ENCODE measurements at places on chromosomes 1 and 21.

DNA sequence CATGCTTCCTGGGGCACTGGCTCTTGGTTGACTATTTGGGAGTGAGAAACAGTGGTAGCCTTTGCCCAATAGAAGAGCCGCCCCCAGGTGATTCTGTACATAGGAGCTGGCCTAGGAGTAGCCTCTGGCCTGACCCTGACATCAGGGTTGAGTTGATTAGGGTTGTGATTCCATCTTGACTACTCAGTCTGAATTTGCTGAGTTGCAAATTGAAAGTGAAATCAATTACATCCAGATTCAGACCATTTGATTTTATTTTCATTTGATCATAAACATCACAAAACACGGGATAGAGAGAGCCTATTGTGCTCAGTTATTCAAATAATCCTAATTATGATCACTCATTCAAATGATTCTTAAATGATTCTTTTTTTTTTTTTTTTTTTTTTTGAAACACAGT lies 253.2 kb downstream of the KIF26B start:
- no peak for DNase-seq

DNA sequence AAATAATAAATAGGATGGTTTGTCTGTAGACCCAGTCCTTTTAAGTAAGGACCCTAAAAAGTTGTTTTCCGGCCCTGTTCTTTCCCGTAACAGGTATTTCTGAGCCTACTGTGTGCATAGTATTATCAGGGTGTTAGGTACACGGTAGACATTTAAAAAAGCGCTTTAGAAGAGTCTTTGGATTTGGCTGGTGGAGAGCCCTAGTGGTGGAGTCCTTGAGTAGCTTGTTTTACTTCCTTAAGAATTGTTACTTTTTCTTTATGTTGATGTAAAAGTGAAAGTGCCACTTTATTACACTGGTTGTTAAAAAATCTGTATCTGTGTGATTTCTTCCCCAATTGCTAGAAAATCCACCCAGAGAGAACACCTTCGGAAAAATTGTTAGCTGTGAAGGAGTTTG lies 36.8 kb downstream of the SMYD2 start:
- no peak for DNase-seq

- no peak for DNase-seq
Observed at GRCh38 chr21:46061518-46061917, 36.4 kb upstream of the COL6A2 start.

DNA sequence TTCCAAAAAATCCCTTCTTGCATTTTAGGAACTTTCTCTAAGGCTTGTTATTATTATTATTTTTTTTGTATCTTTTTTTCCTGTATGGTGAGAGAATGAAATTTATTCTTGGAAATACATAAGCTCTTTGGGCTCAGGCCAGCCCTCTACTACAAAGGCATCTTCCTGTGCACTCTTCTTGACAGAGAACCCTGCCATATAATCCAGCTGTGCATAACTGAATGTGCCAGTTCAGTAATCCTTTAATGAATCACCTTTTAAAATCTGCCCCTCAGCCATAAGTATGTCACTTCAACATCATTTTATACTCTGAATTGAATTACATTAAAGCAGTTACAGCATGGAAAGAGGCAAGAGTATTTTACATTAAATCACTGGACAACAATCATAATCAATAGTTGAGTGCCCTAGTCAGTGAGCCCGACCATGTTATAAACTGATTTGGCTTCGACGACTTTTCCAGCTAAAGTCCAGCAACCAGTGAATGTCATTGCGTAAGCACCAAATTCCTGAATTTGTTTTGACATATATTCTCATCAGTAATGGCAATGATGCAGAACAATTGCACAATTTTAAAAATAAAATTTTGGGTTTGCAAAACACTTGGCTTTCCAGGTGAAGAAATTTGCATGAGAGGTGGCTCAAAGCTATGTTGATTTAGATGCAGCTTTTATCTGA lies 59.2 kb upstream of the KCNK2 start:
- DNase-seq, result no peak

GRCh38 chr1:154208677-154209388 lies 2.7 kb upstream of the CFAP141 start:
- no peak for DNase-seq

DNA sequence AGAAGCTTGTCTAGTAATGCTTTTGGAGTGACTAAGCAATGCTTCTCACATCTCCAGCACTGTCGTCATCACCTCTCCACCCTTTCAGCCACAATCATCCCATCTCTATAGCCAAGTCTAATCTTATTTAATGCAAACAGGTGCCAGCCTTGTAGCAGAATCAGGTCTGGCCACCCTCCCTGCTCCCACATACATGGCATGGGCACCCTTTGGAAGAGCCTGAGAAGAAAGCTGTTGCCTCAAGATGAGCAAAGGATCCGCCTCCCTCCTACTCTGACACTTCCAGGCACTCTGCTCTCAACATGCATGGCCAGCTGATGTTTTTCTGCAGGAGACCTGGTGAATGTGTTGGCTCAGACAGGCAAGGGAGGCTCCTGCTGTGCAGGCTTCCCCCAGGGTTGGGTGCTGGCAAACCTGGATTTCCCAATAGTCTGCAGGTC lies 113.1 kb upstream of the GRIK3 start:
- no peak for DNase-seq

All from CD4-positive, alpha-beta T cell treated with Interleukin-2 at 100 ng/mL for 4 hours (primary cell).